Activated CD4-positive, alpha-beta T cell treated with anti-CD3 and anti-CD28 coated beads for 48 hours (primary cell): ENCODE measurements at places on chromosomes 12 and 14.
A peak's percentile ranks its signal among the peaks of the same experiment; 100 is the strongest.

DNA sequence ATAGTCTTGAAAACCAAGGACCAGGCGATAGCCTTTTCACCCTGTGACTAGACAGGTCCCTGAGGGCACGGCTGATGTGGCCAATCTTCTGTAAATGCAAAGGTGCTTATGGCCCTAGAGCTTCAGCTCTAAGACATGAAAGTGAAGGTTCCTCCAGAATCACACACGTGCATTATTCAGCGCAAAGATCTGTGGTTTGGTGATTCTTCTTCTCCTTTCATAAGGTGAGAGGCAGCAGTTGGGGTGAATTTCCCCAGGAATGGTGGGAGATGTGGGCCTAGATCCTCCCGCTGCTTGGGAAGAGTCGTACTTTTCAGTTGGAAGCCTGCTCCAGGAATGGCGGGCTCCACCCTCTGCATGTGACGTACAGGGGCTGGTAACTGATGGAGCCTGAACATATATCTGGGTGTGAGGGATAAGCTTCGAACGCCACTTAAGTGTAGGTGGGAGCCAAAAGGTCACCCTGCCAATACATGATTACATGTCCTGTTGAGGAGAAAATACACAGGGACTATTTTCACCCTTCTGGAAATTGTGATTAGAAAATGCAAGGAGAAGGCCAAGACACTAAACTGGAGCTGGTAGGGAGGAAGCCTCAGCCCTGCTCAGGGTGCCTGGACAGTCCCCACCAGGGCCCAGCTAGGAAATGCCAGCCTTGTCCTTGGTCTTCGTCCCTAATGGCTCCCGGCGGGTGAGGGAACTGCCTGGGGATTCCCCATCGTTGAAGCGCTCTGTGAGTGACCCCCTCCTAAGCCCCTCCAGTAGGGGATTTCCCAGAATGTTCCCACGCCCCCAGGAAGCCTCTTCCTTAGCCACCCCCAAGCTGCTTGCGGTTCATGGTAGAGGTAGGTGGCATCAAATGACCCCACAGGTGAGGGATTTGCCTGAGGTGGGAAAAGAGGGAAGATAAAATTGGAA is 17.6 kb downstream of the BATF start:
- peak; percentile 67 for DNase-seq

- DNase-seq = peak; percentile 47
These were observed 523 bp downstream of the WSB2 start for GRCh38 chr12:118060301-118061010.

DNA sequence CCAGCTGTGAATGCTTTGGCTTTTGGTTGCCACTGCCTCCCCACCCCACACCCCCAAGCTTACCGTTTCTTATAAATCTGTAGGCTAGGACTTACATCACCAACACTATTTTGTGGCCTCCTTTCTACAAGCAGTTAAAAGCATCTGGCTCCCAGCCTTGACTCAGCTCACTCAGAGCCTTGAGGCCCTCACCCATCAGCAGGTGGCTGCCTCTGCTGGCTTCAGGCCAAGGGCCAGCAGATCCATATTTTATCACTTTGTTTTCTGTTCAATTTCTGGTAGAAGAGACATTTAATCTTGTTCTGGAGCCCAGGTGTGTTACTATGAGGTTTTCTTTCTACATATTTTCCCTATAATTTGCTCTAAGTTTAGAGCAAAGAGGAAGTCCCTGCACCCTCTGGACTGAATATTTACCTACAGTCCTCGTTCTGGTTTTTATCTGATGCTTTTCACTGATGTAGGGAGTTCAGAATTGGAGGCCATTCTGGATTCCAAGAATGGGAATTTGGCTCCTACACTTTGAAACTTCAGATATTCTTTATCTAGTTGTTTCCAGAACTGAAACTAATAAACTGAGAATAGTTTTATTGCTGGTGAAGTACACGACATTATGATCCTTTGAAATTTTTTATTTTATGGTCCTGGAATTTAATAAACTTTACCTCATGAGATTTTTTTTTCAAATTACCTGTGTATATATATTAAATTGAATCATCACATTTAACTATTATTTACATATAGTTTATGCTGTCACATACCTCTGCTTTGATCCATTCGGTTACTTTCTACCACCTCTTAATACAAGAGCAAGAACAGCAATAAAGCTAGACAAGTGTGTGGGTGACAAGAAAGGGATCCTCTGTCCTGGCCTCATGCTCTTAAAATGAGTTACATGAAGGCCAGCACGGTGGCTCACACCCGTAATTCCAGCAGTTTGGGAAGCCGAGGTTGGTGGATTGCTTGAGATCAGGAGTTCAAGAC is 22.2 kb downstream of the PLBD1 start:
- DNase-seq = no peak

GRCh38 chr14:104530646-104531045 is 48.9 kb upstream of the C14orf180 start:
- no peak for DNase-seq

DNA sequence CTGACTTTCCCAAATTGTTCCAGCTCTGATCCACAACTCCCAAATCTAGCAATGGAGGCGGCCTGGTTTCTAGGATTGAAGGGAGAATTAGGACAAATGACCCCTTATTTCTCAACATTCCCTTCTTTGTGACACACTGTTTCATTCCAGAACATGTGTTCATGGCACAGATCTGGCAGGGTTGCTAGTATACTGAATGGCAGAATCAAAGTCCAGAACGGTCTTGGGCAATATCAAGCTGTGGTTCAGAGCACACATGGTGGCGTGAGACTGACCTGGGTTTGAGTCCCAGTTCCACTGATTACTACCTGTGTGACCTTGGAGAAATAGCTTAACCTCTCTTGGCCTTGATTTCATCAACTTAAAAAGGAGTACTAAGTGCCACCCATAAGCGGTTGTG is 152.5 kb downstream of the SAMD4A start:
- DNase-seq = no peak
